T-helper 2 cell treated with Interferon-gamma antibody and Interleukin-4, amounts not matched to agents 100 ng/mL and 5 ng/mL, for 36 hours (primary cell): ENCODE measurements at places on chromosomes 3 and 15. TPM values are rescaled to one million over a fixed set of nuclear protein-coding genes. Genes with fewer than 3 reads are reported as not detected.

ACAA1 gene
- total RNA-seq, result 91.9 and 92.4 TPM in 2 replicates

RETNLB gene
- total RNA-seq, result not detected in 2 replicates

B2M gene
- total RNA-seq, result 6,268 and 6,270 TPM in 2 replicates

UBL7 gene
- 48.4 and 60.4 TPM in 2 replicates for total RNA-seq

SLC9C1 gene
- total RNA-seq, result not detected in 2 replicates

GOLGA6L9 gene
- 0.89 and 0.91 TPM in 2 replicates for total RNA-seq

RBP2 gene
- not detected in 2 replicates for total RNA-seq

BNC1 gene
- not detected in 2 replicates for total RNA-seq

NR2E3 gene
- total RNA-seq, result not detected in 2 replicates

EPHA3 gene
- total RNA-seq, result not detected in 2 replicates

SPINK8 gene
- total RNA-seq, result not detected in 2 replicates

SLC6A20 gene
- not detected in 2 replicates for total RNA-seq

NDUFB4 gene
- total RNA-seq, result 128 and 131 TPM in 2 replicates

FOXL2 gene
- total RNA-seq, result not detected in 2 replicates

GASK1A gene
- total RNA-seq, result 0.09 TPM in 1 of 2 replicates, not detected in the other

PLA2G4E gene
- total RNA-seq, result not detected in 2 replicates

LTF gene
- total RNA-seq, result not detected in 2 replicates

MESP2 gene
- not detected in 2 replicates for total RNA-seq

ADGRG7 gene
- not detected in 2 replicates for total RNA-seq

GALNT15 gene
- total RNA-seq, result not detected in 2 replicates

LRRIQ4 gene
- 0.16 TPM in 1 of 2 replicates, not detected in the other for total RNA-seq
